ENCODE measurements at places on chromosomes 6 and 20. TPM values are rescaled to one million over a fixed set of nuclear protein-coding genes. Genes with fewer than 3 reads are reported as not detected.

FLRT3 gene
- not detected for total RNA-seq

IL17A gene
- not detected for total RNA-seq

KCNB1 gene
- not detected for total RNA-seq

KHDC1 gene
- total RNA-seq = 9.2 TPM

YWHAB gene
- total RNA-seq = 252 TPM

ZNF391 gene
- total RNA-seq = 0.73 TPM

LTB gene
- 839 TPM for total RNA-seq

C6orf136 gene
- total RNA-seq = 33.9 TPM

JAG1 gene
- 0.15 TPM for total RNA-seq

C20orf144 gene
- 0.30 TPM for total RNA-seq

LYRM2 gene
- 30.1 TPM for total RNA-seq

TMEM74B gene
- total RNA-seq = 0.55 TPM

MMP24 gene
- total RNA-seq = not detected

PAQR8 gene
- total RNA-seq = 12.5 TPM
